Heart left ventricle (tissue), 16 donors: ENCODE measurements at places on chromosomes 3 and 15. TPM values are rescaled to one million over a fixed set of nuclear protein-coding genes. Genes with fewer than 3 reads are reported as not detected.

The NR1I2 gene
- total RNA-seq: not detected

The ROBO1 gene
- 14.8 TPM for total RNA-seq

The PLIN1 gene
- total RNA-seq: 2.7 TPM

The CCDC191 gene
- total RNA-seq: 1.2 TPM

The THSD4 gene
- total RNA-seq: 90.1 TPM
